ENCODE measurements at places on chromosomes 1 and 21. TPM values are rescaled to one million over a fixed set of nuclear protein-coding genes. Genes with fewer than 3 reads are reported as not detected.

Gene CELA2B
- not detected for total RNA-seq

Gene JUN
- 28.2 TPM for total RNA-seq

Gene FBXO2
- total RNA-seq: 8.4 TPM

Gene STYXL2
- total RNA-seq: not detected

Gene SPRR2A
- total RNA-seq: not detected

Gene MATN1
- not detected for total RNA-seq

Gene LRRC38
- not detected for total RNA-seq

All from A549 treated with GW870086 at 1 μM for 4 hours (cell line).